ENCODE measurements at places on chromosomes 4 and X.

GRCh38 chr4:3339577-3339976 lies 46.8 kb downstream of the RGS12 start:
- no peak for DNase-seq

DNA sequence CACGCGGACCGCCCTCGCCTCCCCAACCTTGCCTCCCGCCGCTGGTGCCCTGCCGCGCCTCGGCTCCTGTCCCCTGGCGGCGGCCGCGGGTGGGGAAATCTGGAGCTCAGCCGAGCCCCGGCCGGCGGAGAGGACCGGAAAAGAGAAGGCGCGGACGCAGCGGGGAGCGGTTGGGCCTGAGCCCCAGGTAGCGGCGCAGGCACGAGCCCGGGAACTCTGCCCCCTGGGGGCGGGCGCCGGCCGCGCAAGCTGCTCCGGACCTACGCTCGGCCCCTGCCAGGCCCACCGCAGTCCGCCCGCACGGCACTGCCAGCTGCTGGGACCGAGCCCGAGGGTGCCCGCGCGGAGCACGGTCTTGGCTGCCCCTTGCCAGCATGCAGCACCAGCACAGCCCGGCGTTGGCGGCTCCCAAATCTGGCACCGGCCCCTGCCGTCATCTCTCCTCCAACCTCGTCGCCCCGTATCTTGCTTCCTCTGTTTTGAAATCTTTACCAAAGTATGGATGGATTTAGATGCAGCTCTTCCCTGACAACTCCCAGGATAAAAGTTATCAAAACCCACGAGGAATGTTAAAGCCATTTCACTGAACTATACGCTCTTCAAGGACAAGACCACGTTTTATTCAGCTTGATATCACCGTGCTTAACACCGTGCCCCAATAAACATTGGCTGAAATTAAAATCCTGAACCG lies at the start of gene PRSS12:
Gene PRSS12, minus strand, starts transcription at position 161 of the 691 bp plus-strand sequence. CDS start 283 bp downstream, outside the sequence.
- peak; percentile 32 for DNase-seq

GRCh38 chrX:121649417-121649816 lies 602.0 kb downstream of the GLUD2 start:
- DNase-seq: no peak

- no peak for DNase-seq
Observed at GRCh38 chr4:41632481-41633073, 94.6 kb downstream of the LIMCH1 start.

GRCh38 chrX:11566789-11567188 lies 98.9 kb downstream of the ARHGAP6 start:
- DNase-seq: no peak

DNA sequence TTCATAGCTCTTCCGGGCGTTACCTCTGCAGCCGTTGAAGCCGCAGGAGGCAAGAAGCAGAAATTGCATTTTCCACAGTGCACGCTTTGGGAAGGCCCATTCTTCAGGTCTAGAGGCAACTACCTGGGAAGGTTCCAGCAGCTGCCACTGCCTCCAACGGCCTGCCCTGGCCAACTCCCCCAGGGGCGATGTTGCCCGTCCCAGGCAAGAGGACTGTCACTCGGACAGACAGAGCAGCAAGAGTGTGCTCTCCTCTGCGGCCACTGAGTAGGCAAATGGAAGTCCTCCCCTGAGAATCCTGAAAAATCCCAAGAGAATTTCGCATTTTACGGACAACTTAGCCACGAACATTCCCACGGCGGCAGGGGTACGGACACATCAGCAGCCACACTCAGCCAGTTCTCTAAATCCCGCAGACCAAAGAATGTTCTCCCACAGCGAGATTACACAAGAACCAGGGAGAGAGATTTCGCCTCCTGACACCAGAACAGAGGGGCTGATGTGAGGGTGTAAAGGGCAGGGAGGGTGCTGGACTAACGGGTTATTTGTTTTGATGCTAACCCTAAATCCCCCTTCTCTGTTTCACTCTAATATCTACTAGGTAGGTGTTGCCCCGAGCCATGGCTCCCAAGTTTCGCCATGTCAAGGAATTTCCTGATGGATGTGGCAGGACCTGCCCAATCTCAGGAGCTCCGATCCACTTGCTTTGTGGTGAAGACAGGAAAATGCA lies 63.8 kb downstream of the SEPSECS start:
- no peak for DNase-seq

DNA sequence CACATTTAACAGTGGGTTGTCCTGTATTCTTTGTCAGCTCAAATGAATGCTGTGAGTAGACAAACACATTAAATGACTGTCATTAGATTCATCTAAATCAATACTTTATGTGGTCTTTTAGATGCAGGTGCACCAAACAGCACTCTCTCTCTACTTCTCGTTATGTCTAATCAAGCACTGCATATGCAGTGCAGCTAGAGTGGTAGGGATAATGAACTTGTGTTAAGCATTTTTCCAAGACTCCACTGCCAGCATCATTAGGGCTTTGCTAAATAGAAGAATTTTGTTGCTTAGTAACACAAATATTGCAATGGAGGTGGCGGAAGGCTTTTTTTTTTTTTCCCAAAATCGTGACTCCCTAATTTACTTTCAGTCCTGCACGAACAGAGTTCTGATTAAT lies 447.0 kb upstream of the GALNT7 start:
- no peak for DNase-seq

DNA sequence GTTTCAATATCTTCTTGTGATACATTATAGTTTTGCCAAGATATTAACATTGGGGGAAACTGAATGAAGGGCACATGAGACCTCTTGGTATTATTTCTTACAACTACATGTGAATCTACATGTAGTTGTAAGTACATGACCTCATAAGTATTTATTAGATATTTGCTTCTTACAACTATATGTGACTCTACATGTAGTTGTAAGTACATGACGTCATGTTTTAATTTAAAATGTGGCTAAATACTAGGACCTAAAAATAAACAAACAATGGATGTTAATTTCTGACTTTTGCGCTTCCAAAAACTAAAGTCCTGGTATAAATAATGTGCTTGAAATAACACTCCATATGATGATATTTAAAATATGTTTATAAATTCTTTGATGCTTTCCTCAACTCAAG lies 190.2 kb downstream of the CBLL2 start:
- no peak for DNase-seq

DNA sequence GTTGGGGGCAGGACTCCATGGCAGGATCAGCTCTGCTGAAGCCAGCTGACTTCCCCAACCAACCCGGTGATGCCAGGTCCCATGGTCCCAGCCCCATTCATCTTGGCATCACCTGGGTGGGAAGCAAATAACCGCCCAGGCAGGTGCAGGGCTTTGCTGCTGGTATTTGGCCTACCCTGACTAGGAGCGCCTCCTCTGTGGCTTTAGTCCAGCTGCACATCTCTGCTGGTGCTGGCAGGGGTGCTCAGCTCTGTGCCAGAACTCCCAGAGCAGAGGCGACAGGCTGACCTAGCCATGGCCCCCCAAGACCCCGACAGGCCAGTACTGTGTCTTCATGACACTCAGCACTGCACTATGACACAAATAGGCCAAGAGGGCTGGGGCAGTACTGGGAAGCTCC lies 64.4 kb downstream of the STARD8 start:
- DNase-seq: no peak

DNA sequence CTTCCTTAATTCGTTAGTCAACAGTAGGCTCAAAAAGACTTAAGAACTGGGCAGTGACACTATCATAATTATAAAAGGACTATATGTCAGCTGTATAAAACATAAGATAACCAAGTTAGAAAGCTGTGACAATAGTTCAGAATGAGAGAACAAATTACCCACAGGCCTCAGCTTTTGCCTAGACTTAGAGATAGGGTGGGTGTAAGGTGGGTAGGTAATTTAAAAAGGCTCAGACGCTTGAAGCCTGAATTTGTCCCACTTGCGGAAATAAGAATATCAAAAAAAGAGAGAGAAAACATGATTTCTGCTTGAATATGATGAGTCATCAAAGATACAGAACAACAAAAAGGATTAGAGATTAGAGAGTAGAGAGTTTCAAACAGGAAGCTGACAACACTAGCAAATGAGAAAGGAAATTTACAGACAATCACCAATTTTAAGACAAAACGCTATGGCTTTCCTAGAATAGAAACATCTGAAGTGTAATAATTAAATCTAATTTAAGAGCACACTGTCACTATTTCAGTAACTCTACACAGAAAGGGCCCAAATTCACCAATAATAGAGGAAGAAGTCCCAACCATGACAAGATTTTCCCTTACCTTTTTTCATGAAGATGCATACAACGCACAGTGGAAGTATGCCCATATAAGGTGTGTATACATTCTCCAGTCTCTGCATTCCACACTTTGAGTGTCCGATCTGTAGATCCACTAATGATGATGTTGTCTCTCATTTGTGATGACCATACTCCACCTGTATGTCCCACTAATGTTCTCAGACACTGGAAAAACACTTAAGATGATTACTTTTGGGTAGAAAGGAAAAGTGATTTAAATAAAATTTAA lies 208.1 kb downstream of the FBXW7 start:
- no peak for DNase-seq

DNA sequence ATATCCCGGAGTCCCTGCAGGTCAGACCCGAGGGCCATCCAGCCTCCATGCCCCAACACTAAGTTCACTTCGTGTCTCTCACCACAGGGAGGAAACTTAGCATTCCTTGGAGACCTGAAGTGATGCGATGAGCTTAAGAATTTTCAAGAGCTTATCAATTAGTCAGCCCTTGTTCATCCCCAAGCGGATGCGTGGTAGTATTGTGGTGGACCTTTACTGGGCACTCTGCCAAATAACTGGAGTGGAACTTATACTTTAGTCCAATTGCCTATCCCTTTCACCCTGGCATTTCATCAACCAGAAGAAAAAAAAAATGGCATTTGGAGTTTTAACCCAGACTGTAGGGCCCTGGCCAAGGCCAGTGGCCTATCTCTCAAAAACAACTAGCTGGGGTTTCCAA lies 137.1 kb downstream of the RELL1 start:
- DNase-seq: no peak

DNA sequence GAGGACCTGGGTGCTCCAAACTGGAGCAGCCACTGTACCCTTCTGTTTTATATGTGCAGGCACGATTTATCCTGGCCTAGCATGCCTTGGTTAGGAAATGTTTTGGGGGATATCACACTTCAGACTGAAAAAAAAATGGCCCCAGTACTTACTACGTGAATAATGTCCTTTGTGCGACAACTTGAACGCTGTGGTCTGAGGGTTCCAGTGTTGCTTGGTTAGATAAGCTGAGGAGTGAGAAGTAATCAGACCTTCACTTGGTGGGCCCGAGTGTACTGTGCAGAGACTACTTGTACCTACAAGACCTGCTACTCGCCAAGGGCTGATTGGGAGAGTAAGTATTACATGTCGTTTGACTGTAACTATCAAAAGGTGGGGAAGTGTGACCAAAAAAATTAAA lies 678 bp downstream of the DNAAF6 start:
- no peak for DNase-seq

- DNase-seq: no peak
Observed at GRCh38 chr4:148112231-148112982, 329.8 kb downstream of the NR3C2 start.

DNA sequence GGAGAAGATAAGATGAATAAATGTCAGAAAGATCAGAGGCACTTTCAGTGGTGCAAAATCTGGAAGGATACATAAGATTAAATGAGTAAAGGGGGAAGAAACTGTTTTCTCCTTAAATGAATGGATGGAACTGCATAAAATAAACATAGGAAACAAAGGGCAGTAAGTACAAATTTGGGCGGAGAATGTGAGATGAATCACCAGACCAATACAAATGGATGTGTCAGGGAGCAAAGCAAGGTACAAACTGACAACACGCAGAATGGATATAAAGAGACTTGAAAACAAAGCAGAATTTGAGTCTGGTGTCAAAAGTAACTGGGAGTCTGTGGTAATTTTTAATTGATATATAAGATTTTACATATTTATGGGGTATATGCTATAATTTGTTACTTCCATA lies 175.3 kb upstream of the PCDH18 start:
- no peak for DNase-seq

DNA sequence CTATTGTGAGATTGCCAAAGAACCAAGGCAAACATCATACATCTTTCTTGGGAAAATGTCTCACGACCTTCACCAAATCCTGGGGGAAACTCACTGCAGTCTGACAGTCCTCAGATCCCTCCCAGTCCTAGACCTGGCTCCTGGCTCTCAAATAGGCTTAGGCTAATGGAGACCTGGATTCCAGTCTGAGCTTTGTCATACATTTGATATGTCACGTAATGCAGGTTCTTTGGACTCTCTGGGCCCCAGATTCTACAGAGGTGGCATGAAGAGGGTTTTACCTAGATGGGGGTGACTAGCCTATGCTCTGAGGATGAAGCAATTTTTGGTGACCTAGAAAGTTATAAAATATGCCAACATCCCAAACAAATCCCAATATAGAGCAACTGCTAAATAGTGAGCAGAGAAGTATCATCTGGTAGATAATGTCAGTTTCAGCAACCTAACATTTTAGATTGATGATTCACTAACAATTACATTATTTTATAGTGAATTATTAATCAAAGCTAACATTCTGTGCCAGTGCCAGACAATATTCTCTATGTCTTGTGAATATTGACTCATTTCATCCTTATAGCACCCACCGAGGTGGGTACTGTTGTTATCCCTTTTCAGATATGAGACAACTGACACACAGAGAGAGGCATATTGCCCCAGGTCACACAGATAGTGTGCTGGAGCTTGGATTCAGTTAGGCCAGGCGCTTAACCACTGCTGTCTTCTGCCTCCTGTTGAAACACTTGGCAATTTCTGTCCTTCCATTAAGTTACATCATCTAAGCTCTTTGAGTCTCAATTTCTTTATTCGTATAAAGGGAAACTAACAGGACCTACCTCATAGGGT lies 195.4 kb upstream of the MAMLD1 start:
- DNase-seq: no peak

- no peak for DNase-seq
Observed at GRCh38 chrX:4663085-4663484, 949.6 kb upstream of the PRKX start.

GRCh38 chr4:55851885-55852284 lies 1.6 kb upstream of the EXOC1 start:
- no peak for DNase-seq

GRCh38 chr4:71211748-71212147 lies 127.1 kb upstream of the SLC4A4 start:
- DNase-seq: no peak

- DNase-seq: no peak
Observed at GRCh38 chrX:19639056-19639455, 123.7 kb upstream of the MAP3K15 start.

DNA sequence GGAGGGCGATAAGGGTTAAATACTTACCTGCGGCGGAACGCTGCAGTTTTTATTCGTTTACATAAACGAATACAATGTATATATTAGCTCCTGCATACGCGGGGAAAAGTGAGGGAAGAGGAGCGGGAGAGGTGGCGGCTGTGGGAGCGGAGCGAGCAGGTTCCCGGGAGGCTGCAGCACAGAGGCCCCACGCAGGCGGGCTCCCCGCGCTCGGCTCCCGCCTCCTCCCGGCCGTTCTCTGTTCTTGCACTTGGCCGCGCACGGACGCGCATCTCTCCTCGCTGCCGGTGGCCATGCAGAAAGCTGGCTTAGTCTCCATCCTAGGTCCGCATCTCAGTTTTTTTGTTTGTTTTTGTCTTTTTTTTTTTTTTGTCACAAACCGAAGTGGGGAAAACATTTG lies 340.4 kb upstream of the FAT1 start:
- no peak for DNase-seq

Measured in stimulated activated CD4-positive, alpha-beta T cell treated with anti-CD3 and anti-CD28 coated beads, Interleukin-1b, Interleukin-23, amount 100 ng/mL, for 1 hour (primary cell).